Activated gamma-delta T cell (primary cell): ENCODE measurements at places on chromosomes 5 and 9.

DNA sequence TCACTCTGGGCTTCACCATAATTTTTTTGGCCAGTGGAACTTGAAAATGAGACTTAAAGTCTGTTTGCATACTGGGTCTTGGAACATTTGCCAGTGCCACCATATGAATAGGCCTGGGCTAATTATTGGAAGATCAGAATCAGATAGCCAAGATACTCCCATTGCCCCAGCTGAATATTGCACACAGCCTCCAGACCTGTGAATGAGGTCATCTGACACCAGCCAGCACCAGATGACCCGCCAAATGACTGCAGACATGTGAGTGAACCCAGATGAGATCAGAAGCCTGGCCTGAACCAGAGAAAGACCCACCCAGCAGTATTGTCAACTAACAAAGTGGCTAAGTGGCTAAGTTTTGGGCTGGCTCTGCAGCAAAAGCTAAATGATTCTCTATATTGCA lies 220.5 kb upstream of the MPDZ start:
- DNase-seq, result no peak

GRCh38 chr5:78271766-78272165 lies 22.7 kb downstream of the AP3B1 start:
- no peak for DNase-seq

GRCh38 chr5:33852837-33853236 lies 39.0 kb downstream of the ADAMTS12 start:
- no peak for DNase-seq

DNA sequence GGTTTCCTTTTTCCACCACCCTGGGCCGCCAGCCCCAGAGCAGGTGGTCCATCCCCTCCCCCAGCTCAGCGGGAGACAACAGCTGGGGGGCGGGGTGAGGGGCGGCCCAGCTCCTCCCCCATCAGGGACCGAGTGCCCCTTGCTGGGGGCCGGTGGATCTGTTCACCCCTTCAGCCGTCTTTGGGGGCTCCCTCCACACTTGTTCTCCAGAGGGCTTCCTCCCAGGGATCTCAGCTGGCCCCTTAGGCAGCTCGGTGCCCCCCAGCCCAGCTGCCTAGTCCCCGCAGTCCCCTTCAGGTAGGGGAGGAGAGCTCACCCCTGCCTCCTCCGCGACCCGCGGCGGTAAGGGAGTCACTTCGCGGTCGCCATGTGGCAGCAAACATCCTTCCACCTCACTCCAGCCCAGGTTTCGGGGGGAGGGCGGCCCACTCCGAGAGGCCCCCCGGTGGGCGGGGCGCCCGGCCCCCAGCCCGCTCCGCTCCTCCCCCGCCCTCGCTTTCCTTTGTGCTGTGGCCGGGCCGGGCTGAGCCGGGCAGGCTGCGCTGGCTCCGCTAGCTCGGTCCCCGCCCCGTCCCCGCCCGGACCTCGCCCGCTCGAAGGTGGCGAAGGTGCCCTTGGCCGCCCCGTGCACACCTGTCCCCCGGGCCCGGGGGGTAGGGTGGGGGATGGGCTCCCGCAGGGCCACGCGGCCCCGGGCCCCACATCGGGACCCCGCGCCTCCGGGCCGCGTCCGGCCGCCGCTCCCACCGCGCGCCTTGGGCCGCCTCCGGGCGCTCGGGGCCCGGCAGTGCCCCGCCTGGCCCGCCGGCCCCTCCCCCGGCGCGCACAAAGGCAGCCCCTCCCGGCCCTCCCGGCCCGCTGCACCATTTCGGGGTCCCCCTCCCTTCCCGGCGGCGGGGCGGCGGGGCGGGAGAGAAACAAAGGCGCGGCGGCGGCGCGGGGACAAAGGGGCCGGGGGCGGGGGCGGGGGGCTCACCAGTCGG lies 683 bp downstream of the DBN1 start:
- DNase-seq, result peak; percentile 50

DNA sequence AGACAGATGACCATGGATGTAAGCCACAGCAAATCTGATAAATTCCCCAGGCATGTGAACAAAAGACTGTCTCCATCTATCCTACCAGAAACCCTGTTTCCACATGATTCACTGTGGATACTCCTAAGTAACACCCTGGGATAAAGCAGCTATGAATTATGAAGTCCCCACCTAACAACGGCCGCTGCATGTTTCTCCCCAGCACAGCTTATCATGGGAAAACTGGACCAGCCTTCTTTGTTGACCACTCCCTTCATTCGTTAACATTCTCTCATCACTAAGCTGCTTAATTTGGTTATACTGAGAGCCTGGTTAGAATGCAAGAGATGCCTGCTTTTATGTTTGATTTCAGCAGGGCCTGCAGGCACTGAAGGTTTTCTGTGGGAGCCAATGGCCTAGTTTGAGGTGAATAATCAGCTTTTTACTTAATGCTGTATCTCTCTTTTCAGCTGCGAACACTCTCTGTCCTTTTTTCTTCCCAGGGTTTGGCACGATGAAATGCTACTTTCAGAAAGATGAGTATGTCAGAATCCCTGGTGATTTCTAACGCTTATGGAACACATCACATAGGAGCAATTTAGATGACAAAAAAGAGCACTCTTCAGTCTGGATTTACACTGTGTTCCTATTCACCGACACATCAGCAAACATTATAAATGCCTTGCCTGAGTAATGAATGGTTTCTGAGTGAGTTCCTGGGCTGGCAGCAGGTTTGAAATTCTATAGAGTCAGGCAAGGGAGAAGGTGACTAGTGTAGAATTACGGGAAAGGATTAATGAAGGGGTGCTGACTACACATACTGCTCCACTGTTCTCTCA lies 318.4 kb upstream of the ZNF608 start:
- DNase-seq, result no peak

DNA sequence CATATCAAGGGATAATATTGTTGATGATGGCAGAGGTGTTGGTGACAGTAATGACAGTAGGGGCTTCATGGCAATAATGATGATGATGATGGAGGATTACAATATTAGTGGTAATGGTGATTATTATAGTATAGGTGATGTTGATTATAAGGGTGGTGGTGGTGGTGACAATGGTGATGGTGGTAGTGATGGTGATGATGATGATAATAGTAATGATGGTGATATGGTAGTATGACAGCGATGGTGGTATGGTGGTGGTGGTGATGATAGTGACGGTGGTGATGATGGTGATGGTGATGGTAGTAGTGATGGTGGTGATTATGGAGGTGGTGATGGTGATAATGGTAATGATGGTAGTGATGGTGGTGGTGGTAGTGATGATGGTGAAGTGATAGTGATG lies 13.6 kb downstream of the KCNIP1 start:
- DNase-seq, result no peak

DNA sequence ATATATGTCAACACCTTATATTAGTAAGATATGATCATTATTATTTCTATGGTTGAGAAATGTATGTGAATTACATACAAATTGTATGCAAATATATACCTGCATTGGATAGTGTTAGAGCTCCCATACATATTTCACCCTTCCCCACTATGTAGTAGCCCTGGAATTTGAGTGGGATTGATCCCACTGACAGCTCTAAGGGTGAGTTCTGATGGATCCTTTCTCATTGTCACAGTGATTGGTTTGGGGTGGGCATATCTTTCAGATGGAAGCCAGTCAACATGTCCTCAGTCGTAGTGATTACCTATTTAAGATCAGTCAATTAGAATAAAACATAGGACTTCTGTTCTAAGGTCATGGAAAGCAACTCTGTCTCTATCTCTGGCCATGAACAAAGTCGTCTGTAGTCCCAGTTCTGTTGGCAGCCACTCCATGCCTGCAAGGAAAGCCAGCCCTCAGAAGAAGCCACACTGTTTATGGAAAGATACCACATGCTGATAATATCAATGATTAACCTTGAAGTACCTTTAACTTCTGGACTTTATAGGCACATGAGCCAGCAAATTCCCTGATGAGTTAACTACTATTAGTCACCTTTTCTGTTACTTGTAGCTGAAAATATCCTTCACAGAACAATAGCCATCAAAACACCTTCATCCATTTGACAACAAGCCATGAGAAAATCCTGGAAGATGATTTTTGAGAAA lies 5.1 kb upstream of the CCDC192 start:
- no peak for DNase-seq

DNA sequence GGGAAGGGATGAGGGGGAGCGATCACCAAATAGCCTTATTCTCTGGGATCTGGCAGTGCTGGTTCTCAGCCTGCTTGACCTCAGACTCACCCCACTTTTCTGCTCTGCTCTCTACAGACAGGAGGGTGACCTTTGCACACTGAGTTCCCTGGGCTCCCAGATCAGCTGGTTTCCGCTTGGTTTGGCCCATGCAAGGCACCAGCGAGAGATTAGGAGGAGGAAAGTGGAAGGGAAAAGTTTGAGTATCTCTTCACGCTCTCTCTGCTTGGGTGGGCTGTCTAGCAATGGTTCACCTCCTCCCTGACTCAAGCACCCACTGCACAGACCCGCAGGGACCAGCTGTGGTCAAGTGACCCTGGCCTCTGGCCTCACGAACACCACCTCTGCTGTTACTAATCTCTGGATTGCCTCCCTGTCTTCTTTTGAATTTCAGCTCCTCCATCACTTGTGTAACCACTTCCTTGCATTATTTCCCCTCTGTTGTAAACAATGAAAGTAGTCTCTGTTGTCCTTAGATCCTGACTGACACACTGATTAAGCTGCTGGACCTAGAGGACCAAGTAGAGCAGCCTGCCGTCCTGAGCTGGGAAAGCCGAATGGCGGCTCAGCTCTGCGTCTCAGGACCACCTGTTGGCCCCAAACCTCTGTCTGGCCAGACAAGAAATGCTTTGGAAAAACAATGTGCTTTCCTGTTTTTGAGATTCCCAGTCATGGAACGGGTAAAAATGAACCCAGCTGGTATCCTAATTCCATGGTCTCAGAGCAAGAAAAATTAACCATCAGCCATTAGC lies 186.6 kb downstream of the CRB2 start:
- no peak for DNase-seq

- DNase-seq, result no peak
Observed at GRCh38 chr5:52504584-52505240, 283.0 kb upstream of the ITGA1 start.

- no peak for DNase-seq
Observed at GRCh38 chr5:77847814-77848290, 71.7 kb upstream of the TBCA start.

- DNase-seq, result no peak
Observed at GRCh38 chr5:87400305-87400899, 12.3 kb downstream of the CCNH start.

DNA sequence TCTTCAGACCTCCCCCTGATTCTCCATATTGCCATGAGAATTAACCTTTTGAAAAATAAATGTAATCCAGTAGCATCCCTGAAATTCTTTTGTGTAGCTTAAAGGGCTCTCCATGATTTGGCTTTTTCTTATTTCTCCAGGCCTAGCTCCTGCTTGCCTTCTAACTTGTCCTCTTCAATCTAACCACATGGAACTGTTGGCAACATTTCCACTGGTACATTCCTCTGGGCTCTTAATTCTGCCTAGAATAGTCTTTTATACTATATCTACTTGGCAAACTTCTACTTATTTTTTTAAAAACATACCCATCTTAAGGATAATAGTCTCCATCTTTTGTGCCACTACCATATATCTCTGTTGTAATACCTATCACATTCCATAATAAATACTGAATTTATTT lies 54.1 kb downstream of the GNG10 start:
- no peak for DNase-seq

DNA sequence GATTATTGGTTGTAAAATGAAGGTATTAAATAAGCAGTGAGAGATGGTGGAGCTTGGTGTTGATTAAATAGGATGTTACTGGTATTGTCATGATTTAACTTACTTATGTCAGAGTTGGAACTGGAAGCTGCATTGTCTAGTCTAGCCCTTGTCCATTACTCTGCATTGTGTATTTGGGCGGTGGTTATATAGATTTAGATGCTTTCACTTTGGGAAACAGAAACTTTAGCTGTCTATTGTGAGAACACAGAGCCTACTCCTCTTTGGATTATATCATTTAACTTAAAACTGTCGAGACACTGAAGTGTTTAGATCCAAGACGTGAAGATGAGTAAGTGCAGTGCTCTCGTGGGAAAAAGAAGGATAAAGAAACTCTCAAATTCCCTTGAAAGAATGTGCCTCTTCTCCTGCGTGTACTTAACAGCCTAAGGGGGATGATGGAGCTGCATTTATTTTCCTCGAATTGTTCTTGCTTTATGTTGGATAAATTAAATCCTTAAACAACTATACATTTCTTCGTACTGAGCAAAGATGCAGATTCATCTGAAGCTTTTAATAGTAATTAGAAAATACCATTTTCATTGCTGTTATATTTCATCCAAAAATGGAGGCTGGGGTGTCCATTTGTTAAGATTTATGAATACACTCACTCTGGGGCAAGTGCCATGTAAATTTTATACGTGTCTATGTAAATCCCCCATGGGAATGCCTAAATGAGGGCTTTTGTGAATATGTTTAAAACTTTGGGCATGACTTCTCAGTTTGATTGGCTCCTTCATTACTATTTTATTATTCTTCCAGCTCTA lies 21.6 kb downstream of the FBXL7 start:
- no peak for DNase-seq

DNA sequence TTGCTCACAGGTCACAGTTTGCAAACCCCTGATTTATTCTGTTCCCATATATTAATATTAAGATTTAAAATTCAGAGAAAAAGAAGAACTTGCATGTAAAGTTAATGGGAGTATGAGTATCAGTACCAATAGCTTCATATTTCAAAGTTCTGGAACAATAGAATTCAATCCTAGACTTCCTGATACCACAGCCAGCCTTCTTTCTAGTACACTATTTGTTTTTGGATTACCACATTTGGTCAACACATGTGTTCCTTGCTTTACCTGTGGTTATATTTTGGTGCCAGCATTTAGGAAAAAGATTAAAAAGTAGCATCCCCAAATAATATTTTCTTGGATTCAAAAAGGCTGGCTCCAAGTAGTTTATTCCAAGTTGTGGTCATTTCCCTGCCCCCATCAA lies 49.5 kb downstream of the SPINK5 start:
- DNase-seq, result no peak

GRCh38 chr5:119583684-119584083 lies 45.7 kb upstream of the FAM170A start:
- DNase-seq, result no peak

DNA sequence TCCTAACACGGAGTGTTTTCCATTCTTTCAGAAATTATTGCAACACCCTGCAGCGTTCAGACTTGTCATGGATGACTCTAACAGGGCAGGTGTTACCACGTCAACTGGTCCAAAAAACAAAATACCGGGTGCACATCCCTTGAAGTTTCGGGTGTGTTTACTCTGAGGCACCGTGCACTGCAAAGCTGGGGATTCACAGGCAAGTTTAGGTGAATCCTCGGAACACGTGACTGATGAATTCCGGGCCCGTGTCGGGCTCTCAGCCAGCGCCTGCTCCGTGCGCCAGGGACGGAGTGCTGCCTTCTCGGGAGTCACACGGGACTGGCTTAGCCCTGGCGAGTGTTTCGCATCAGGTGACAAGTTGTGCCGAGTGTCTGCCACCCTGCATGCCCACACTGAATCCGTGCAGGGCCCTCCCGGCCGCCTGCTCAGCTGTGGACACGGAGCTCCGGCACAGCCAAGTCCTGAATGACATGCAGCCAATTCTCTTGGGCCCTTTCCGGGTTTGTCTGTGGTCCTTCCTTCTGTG lies 66.0 kb upstream of the IRX4 start:
- DNase-seq, result peak; percentile 11

- DNase-seq, result no peak
Observed at GRCh38 chr9:131709771-131710431, 30.0 kb downstream of the RAPGEF1 start.
